ENCODE measurements at places on chromosomes 4 and X.

GRCh38 chrX:77740376-77740905, 45.6 kb downstream of the ATRX start:
- no peak for DNase-seq

- DNase-seq: no peak
These were observed 94.2 kb upstream of the DIAPH2 start for GRCh38 chrX:96590403-96590802.

- DNase-seq: no peak
These were observed 94.7 kb downstream of the SEL1L3 start for GRCh38 chr4:25767877-25768725.

DNA sequence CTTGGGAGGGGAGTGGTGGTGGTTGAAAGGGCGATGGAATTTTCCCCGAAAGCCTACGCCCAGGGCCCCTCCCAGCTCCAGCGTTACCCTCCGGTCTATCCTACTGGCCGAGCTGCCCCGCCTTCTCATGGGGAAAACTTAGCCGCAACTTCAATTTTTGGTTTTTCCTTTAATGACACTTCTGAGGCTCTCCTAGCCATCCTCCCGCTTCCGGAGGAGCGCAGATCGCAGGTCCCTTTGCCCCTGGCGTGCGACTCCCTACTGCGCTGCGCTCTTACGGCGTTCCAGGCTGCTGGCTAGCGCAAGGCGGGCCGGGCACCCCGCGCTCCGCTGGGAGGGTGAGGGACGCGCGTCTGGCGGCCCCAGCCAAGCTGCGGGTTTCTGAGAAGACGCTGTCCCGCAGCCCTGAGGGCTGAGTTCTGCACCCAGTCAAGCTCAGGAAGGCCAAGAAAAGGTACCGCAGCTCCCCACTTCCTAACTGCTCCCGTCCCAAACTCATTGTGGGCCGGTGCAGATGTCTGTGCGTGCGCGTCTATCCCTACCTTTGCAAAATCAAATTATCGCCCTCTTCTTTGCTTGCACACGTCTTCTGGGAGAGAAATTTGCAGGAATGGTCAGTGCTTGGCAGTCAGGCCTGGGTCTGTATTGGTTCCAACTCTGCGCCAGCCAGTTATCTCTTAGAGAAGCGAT, 533 bp downstream of the IL15 start:
- DNase-seq: no peak

DNA sequence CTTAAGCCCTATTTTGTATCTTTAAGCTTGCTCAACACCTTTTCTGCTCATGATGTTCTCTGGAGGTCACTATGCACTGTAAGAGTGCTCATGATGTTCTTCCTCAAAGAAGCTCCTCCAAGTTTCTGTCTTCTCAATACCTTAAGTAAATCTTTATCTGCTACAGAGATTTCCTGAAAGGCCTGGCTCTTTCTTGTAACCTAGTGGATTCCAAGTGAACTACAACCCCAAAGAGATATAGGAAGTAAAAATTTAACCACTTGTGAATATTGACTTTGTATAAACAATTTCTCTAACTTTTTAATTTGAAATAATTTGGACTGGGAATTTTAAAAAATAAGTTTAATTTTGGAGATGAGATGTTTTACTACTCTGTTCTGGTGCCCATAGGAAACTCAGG, 39.3 kb upstream of the XK start:
- DNase-seq: no peak

DNA sequence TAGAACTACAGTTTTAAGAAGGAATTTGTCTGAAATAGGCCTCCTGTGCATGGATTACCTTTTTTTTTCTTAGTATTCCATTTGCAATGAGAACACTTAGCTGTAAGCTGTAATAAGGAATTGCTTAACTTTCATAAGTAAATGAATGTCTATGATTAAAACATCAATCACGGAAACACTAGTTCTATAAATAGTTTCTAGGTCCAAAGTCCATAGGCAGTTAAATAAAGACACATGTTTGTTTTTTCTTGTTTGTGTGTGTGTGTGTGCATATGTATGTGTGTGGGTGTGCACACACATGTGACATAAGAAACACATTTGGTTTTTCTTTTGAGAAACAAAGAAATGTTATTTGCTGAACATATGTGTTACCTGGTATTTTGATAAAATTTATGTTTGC, 11.2 kb downstream of the GPRIN3 start:
- DNase-seq: no peak

GRCh38 chr4:118282692-118283091, 70.1 kb downstream of the PRSS12 start:
- DNase-seq: no peak

DNA sequence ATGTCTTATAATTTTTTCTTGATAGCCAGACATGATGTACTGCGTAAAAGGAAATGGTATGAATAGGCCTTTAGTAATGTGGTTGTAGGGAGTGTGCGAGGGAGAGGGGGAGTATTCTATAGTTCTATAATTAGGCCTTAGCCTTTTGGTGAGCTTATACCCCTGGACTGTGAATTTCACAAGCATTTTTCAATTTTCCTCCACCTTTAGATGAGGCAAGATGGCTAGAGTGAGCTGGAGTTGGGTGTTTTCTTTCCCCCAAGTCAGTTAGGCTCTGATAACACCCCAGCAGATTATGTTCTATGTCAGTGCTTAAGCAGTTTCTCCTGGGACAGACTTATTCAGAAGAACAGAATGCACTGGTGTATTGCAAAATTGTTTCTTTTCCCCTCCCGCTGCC, 210.2 kb upstream of the NPY2R start:
- no peak for DNase-seq

GRCh38 chr4:145660064-145660463, 19.9 kb upstream of the C4orf51 start:
- DNase-seq: no peak

DNA sequence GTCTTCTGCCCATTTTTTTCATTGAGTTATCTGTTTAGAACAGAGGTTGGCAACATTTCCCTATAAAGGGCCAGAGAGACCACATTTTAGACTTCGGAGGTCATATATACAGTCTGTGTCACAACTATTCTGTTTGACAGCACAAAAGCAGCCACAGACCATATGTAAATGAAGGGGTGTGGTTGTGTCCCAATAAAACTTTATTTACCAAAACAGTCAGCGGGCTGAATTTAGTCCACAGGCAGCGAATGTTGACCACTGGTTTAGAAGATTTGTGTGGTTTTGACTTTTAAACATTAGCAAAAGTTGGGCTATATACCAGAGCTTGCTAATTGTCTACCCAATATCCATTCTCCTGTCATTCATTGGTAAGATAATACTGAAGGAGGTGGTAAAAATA, 150.8 kb downstream of the AMELX start:
- no peak for DNase-seq

Data from stimulated activated CD4-positive, alpha-beta T cell treated with anti-CD3 and anti-CD28 coated beads, Interleukin-1b, Interleukin-23, amount 100 ng/mL, for 1 hour (primary cell).